ENCODE measurements at places on chromosomes 12 and 14. TPM values are rescaled to one million over a fixed set of nuclear protein-coding genes. Genes with fewer than 3 reads are reported as not detected.

CD69 gene
- polyA plus RNA-seq: 4.1 TPM

RD3L gene
- not detected for polyA plus RNA-seq

EIF2S3B gene
- polyA plus RNA-seq: not detected

TAS2R13 gene
- polyA plus RNA-seq: not detected

TAS2R43 gene
- 0.35 TPM for polyA plus RNA-seq

ZC2HC1C gene
- 3.5 TPM for polyA plus RNA-seq

PLCZ1 gene
- not detected for polyA plus RNA-seq

PTPRO gene
- polyA plus RNA-seq: 0.81 TPM

KCNMB4 gene
- 0.22 TPM for polyA plus RNA-seq

KERA gene
- polyA plus RNA-seq: not detected

GLT8D2 gene
- polyA plus RNA-seq: 10.9 TPM
